ENCODE measurements at places on chromosomes 13 and 19.

DNA sequence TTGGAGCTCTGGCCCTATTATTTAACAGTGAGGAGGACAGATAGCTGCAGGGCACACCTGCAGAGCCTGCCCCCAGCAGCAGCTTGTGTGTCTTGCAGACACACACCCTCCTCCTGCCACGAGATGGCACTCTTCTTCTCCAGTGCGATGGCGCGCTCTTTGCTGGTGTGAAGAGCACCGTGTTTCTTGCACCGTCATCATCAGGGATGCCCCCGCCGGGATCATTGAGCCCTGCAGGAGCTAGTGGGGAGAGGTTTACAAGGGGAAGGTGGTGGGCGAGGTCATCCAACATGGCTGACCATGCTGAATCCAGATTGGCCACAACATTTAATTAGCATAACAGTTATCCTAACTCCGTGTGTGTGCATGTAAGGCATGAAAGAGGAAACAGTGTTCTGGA is 105.6 kb downstream of the RAB20 start:
- DNase-seq = peak; percentile 84

GRCh38 chr19:18218159-18218558 is 8.1 kb downstream of the PDE4C start:
- DNase-seq = no peak

GRCh38 chr19:55656988-55657747 is 2.3 kb downstream of the U2AF2 start:
- DNase-seq = no peak

GRCh38 chr19:4705413-4706131 is 18.1 kb downstream of the DPP9 start:
- no peak for DNase-seq

GRCh38 chr13:95793781-95794180 is 116.8 kb downstream of the DNAJC3 start:
- DNase-seq = no peak

- no peak for DNase-seq
Measured at GRCh38 chr13:31891472-31891871, 140.1 kb upstream of the FRY start.

DNA sequence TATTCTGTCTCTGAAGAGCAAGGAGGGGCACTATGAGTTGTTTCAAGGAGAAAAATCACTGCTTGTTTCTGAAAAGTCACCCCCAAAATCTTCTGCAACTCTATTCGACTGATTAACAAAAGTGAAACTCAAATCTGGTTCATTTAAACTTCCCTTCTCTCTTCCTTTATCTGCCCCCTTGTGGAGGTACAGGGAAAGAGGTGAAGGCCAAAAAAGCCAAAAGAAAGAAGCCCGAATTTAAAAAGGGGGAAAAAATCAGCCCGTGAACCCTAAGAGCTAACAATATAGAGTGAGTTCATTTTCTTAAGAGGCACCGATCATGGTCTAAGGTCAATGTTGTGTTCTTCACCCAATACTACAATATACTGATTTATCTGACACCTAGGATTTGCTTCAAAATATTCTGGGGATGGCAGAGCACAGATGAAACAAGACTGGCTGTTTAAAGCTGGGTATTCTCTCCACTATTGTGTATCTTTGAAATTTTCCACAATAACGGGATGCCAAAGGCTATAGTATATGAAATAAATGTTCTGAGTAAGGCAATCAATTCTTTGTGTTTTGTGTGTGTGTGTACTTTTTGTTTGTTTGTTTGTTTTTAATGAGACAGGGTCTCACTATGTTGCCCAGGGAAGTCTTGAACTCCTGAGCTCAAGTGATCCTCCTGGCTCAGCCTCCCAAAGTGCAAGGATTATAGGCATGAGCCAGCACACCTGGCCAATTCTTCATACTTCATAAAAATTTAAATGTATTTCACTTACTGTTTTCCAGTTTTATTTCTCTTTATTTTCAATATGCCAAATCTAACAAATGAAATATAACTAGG is 55.0 kb upstream of the EEF1AKMT1 start:
- no peak for DNase-seq

- DNase-seq = no peak
Measured at GRCh38 chr19:33921165-33921564, 124.5 kb downstream of the KCTD15 start.

DNA sequence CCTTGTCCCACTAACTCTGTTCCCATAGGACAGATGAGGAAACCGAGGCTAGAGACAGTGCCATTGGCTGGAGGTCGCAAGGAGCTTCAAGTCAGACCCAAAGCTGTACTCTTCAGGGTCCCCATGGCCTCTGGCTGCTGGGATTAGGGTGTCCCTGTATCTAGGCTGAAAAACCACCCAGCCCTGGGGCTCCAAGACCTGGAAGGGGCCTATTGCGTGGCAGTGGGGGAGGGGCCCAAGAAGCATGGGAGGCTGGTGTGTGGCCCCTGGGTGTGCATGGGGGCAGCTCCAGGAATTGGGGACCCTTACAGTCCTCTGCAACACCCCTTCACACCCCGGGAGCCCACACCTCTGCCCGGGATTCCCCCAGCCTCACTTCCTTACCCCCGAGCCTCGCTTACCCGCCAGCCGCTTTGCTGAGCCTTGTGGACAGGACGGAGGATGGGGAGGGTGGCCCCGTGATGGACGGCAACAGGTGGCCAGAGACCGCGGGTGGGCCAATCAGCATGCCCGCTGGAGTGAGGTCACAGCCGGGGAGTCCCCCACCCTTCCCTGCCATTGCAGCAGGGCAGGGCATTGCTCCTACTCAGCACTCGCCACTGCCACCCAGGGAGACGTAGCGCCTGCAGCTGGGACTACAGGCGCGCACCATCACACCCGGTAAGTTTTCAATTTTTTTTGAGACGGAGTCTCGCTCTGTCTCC is at the start of gene JSRP1:
Gene JSRP1, minus strand, starts transcription at position 436 of the 704 bp plus-strand sequence. CDS start 1,103 bp downstream, outside the sequence.
- no peak for DNase-seq

DNA sequence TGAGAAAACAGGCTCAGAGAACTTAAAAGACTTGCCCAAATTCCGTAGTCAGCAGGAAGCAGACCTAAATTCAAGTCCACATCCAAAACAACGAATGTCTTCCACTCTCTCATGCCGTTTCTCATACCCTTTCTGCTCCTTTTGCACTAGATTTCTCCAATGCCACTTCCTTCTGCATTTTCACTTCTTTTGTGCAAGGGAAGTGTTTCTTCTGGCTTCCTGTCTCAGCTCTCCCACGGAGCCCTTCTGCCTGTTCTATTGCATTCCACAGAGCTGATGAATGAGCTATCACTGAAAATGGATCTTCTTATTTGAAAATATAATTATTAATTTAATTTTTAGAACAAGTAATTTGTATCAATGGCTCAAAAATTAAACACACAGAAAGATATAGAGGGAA is 56.1 kb upstream of the STK24 start:
- no peak for DNase-seq

- peak; percentile 40 for DNase-seq
Measured at GRCh38 chr13:44191504-44192171, 182.0 kb upstream of the SERP2 start.

DNA sequence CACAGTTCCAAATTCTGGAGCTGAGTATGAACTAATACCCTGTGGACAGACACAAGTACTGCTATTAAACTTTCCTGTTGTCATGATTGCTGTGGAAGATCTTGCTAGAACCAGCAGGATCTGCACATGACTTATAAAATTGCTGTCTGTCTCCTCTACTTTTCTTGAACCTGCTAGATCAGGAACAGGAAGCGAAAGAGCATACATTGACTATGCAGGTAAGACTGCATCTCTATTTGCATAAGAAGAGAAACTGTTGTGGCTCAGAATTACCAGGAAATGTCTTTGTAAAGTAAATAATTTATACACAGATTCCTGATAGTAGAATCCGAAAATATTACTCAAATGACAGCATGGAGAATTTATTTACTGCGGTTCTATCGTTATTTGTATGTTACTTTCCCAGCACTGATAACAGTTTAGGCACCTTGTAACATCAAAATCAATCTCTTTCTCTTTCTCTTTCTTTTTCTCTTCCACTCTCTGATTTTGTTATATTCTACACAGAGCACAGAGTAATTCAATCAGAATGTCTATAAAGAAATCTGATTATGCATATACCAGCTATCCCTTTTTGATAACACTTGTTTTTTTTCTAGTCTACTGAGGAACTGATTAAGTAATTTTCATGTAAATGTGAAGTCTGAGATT is 226.5 kb downstream of the MYO16 start:
- DNase-seq = no peak

- no peak for DNase-seq
Measured at GRCh38 chr13:84985860-84986259, 813.4 kb downstream of the SLITRK6 start.

GRCh38 chr19:40774916-40775631 is at the start of gene MIA:
Gene MIA, plus strand, starts transcription at chr19:40775521. Its CDS starts 22 bp downstream, at chr19:40775543.
- DNase-seq = no peak

DNA sequence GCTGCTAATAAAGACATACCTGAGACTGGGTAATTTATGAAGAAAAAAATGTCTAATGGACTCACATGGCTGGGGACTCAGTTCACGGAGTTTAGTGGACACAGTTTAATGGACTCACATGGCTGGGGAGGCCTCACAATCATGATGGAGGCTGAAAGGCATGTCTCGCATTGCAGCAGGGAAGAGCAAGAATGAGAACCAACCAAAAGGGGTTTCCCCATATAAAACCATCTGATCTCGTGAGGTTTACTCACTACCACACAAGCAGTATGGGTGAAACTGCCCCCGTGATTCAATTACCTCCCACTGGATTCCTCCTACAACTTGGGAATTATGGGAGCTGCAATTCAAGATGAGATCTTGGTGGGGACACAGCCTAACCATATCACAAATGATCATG is 1181.2 kb downstream of the PCDH9 start:
- DNase-seq = no peak

GRCh38 chr13:39577838-39578491 is 25.0 kb downstream of the LHFPL6 start:
- DNase-seq = no peak

- DNase-seq = no peak
Measured at GRCh38 chr13:44713788-44714469, 137.8 kb upstream of the TSC22D1 start.

- no peak for DNase-seq
Measured at GRCh38 chr19:18194554-18195238, 1.7 kb downstream of the MPV17L2 start.

DNA sequence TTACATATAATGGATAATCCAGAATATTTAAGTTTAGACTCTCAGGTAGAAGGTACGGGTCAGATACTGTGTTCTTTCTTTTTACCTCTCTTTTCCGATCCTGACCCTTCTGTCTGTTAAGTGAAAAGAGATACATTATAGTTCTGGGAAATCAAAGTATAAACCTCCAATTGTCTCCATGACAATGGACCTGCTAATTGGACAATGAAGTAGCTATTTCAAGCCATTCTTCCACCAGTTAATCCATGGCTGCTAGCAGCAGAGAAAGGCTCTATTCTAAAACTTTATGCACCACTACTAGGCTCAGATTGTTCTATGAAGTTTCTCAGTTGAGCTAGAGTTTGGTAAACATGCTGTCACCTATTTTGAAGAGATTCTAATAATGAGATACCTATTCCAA is 8.3 kb upstream of the NBEA start:
- DNase-seq = no peak

GRCh38 chr19:14166999-14167575 is 30.7 kb upstream of the ASF1B start:
- DNase-seq = no peak

DNA sequence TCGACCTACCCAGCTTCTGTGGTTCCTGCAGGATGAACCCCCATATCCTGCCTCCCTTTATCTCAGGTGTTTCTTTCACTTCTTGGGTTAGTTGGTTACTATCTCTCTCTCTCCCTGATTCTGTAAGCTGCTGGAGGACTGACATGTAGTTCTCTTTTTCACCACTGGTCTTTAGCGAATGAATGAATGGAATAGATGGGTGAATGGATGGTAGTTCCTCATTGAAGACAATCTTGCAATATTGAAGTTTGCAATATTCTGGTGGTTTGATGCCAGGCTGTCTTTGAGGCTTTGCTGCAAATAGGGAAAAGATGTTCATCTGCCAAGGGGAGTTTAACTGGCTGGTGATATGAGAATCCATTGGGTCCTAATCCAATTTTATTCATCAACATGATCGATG is 120.2 kb downstream of the UBL3 start:
- DNase-seq = no peak

GRCh38 chr13:108158746-108159145 is 56.6 kb downstream of the LIG4 start:
- no peak for DNase-seq

- no peak for DNase-seq
Measured at GRCh38 chr13:99150575-99151361, 49.9 kb upstream of the UBAC2 start.

DNA sequence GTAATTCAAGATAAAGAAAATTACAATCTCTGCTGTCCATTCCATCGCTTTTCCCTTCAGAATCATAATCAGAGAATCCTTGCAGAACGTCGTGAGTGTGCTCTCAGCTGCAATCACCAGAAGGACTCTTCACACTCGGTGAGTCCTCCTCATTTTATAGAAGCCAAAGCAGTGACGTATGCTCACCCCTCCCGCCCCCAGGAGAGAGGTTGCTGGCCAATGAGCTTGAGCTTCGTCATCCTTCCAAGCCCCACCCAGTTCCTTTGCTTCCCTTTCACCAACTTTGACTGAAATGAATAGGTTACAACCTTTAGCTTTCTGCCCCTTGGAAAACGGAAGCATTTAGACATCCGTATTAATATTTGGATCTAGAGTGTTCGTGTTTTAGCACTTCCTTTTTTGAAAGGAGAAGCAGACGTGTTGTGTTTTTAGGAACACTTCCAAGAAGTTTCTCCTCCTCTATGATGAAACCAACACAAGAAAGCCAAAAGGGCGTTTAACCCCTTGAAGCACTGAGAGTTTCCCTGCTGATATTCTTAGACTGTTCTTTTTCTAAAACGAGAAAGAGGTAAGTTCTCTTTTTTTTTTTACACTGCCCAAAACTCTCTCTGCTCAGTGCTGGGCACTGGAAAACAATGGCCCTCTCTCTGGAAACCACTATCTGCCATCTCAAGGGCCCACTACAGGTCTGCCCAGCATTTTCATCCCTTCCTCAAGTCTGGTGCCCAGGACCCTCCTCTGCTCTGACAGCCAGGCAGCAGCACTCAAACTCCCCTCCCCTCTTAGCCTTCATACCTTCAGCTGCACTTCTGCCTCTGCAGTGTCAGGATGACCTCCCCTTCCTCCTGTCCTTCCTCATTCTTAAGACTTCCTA is 44.3 kb upstream of the CEACAM21 start:
- no peak for DNase-seq

DNA sequence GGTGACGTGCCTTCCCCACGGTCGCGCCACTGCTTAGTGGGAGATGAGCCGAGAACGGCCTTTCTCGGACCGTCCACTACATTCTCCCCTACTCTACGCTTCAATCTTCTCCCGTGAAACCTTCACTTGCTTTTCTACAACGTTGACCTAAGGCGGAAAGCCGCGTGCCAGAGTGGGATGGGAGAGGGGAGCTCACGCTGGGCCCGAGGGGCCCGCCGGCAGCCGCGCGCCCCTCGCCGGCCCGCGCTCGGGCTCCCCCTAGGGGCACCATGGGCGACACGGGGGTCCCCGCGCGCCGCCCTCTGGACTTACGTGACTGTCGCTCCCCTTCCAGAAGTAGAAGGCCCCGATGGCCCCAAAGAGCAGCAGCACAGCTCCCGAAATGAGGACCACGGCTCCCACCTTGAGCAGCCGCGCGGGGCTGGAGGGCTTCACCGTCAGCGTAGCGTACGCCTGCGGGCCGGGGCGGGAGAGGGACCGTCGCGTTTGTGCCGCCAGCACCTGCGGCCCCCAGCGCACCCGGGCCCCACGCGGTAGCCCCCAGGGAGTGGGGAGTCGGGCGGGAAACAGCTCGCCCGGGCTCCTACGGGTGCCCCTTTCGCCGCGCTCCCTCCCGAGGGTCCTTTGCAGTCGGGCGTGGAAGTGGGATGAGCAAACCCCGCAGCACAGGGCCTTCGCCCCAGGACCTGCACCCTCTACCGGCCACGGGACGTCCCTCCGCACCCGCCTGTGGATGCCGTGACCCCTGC is 727 bp downstream of the CNMD start:
- DNase-seq = no peak

- no peak for DNase-seq
Measured at GRCh38 chr19:8396563-8397203, 6.5 kb downstream of the RAB11B start.
